ENCODE measurements at places on chromosomes 7 and 10. TPM values are rescaled to one million over a fixed set of nuclear protein-coding genes. Genes with fewer than 3 reads are reported as not detected.
A peak's percentile ranks its signal among the peaks of the same experiment; 100 is the strongest.

DNA sequence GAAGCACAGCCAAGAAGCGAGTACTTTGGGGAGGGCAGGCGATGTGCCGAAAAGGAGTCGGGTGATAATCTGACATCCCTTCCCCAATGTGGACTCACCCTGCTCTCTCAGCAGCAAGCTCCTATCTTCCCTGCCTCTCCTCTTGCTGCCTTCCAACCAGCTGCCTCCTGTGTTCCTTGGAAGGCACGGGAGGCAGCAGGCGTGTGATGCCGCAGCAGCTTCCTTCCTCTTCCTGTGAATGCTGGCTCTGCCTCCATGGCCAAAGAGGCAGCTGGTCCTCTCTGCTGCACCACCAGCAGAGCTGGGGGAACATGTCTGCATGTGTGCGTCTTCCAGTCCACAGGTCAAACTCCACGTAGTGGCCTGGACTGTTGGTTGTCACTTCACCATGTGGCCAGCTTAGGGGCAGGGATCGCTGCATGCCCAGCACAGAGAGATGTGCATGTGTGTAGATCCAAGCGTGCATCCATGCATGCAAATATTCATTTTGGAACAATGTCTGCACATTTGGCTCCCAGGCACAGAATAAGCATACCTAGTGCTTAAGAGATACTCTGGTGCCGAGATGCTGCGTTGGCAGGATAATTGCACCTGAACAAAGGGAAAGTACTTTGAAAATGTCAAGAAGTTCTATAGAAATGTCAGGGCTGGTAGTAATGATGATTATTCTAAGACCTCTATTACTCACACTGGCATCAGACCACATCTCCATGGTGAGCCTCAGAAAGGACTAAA, 499.8 kb downstream of the PLXNA4 start:
- no peak for DNase-seq

DNA sequence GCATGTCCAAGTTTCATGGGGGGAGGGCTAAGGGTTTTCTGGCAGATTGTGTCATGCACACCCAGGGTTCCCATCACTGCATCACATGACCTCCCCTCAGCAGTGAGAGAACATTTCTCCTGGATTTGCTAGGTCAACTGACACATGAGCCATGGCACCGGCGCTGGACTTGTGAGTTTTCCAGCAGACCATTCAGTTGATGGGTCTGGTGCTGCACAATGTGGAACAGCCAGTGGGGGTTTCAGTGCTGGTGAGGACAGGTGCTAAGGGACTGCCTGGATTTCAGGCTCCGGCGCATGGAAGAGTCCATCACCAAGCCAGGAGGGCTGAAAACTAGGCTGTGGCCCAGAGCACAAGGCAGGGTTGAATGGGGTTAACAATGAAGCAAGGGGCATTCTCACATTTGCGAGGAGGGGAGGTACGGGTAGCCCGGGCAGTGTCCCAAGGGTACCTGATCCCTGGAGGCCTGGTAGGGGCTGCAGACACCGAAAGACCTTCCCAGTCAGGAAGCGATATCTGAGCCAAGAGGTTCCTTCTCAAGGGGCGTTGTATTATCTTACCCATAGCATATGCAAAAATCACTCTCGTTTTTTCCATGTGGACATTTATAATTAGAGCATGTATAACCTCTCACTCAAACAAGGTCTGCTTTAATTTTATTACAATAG, 203.0 kb downstream of the TNS3 start:
- DNase-seq, result no peak

GRCh38 chr7:108122181-108122580, 8.0 kb downstream of the LAMB4 start:
- DNase-seq, result no peak

GRCh38 chr7:115600207-115600606, 430.4 kb downstream of the TFEC start:
- no peak for DNase-seq

DNA sequence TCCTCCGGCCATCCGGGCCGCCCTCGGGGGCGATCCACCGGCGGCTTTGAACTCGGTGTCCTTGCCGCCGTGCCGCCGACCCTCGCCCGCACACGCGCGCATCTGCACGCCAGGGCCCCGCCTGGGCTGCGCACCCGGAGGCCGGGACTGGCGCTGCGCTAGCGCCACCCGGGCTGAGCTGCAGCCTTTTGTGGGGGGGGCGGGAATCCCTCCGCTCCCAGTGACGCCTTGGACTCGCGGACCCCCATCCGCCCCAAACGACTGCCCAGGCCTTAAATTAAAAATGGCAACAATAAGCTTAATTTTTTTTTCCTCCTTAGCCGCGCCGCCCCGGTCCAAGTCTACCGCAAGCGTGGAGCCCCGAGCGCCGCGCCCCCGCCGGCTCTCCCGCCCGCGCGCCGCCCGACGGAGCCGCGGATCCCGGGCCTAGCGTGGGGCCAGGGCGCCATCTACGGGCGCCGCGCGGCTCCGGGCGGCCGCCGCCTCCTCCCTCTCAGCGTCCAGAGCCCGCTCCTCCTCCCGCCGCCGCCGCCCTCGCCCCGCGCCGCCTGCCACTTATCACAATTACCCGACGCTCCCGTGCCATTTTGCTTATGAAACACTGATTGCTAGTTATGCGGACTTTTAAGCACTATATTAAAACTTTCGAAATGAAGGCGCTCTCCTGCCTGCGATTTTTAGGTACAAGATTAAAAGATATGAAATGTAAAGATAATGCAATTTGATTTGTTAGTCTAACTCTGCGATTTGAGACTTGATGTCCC, 7.5 kb upstream of the EBF3 start:
- DNase-seq, result peak; percentile 19

DNA sequence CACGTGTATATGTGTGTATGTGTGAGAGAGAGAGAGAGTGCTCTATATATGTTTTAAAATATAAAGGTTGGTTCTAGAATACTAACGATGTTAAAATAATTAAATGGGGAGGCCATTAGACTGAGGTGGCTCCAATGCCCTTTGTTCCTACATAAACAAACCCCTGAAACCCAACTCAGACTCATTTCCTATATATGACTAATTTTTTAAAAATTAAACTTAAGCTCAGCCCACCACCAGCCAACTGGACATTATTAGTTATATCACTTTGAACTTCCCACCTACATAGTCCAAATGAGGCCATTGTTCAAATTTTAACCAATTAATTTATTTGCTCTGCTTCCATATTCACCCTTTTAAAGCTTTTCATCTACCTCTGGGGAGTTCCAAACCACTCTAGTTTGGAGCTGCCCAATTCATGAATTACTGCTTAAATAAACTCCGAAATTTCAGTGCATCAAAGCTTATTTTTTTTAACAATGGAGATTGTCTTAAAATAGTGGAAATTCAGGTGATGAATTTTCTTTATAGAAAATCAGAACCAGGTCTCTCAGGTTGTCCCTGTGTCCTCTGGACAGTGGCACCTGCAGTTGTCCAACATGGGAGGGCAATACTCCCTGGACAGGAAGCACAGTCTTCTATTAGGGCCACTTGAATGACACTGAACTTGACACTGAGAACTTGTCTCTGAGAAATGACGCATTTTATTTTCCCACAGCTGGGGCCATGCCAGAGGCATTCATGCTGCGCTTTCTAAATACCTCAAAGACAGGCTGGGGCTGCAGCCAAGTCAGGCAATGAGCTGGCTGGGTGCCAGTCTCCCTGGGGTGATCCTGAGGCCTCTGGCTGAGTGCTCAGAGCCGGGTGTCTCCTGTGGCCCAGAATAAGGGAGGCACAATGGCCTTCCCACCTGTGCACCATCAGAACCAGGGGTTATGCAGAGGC, 109.5 kb upstream of the TMEM72 start:
- no peak for DNase-seq

- DNase-seq, result no peak
These were observed 45.4 kb downstream of the CNNM1 start for GRCh38 chr10:99374526-99374925.

- DNase-seq, result no peak
These were observed 44.1 kb downstream of the NPY start for GRCh38 chr7:24328050-24328449.

- no peak for DNase-seq
These were observed 18.0 kb upstream of the ARID5B start for GRCh38 chr10:61883371-61884025.

GRCh38 chr10:33783557-33783956, 449.1 kb upstream of the NRP1 start:
- no peak for DNase-seq

DNA sequence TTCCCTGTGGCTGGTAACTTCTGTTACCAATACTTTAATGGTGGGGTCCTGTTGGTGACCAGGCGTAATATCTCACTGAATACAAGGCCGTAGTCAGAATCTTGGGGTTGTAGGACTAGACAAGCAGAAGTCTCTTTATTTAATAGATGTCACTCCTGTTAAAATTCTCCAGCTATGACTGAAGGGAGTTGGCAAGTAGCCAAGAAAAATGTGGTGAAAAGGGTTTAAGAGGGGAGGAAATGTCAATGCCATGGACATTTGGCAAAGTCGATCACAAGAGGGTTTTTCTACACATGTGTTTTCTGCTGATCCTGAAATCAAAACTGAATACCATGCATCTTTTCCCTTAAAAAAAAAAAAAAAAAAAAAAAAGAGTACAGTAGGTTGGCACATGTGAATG, 533.5 kb downstream of the AUTS2 start:
- DNase-seq, result no peak

DNA sequence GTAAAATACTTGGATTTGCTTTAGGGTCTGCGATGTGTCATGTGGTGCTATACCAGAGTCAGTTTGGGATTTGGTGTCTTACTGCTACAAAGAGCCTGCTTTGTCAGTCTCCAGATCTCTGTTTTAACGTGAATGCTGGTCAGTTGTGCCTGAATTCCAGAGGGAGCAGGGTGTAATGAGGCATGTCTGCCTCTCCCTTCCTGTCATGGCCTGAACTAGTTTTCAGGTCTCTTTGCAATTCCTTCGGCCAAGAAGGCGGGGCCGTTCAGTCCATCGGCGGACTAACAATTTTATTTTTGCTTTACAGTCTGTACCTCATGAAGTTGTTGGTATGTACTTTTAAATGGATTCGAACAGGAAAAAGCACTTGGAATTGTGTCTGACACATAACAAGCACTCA, 465.1 kb upstream of the ADARB2 start:
- no peak for DNase-seq

DNA sequence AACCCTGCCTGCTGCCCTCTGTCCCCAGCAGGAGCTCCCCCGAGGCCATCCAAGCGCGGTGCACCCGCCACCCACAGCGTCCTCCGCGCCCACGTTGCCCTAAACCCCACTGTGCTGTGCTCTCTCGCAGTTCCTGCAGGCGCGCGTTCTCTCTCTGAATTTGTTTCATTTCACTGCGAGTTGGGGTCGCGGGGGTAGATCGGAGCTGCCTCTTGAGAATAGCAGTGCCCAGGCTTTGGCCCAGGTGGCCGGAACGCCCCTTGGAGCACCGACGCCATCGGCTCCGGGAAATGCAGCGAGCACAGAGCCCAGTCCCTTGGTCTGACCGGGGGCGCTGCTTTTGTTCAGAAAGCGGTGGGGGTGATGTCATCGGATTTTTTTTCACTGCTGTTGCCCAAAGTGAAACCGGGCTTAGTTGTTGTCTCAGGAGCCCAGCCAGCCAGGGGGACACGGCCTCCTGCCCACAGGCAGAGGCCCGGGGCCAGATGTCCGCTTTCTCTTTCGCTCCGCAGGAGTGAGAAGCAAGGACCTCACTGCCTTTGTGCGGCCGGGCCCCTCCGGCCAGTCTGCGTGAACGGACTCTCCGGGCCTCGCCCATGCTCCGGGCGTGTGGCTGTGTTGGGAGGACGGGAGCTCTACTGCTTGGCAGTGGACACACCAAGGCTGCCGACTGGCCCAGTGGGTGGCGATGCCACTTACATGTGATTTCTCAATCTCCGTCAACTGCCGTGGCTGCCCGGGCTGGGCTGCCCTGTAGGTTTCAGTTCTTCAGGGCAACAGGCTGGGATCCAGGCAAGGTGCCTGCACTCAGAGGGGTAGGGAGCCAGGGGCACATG, 43.1 kb downstream of the FOXK1 start:
- DNase-seq, result peak; percentile 72

DNA sequence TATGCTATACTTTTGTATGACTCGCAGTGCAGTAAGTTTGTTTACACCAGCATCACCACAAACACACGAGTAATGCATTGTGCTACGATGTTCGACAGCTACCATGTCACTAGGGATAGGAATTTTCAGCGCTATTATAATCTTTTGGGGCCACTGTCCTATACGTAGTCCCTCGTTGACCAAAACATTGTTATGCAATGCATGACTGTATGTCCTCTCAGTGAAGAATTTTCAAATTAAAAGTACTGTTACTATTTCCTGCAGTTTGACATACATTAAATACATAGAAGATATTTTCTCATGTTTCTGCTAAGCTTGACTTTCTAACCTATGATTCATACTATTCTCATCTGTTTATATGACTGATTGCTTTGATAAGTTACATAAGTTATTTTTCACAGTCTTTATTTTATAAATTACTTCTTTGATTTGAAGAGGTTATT, 203.6 kb downstream of the VTI1A start:
- no peak for DNase-seq

GRCh38 chr10:2263561-2263960, 526.2 kb upstream of the ADARB2 start:
- no peak for DNase-seq

- no peak for DNase-seq
These were observed 43.1 kb downstream of the BAIAP2L1 start for GRCh38 chr7:98357751-98358161.

GRCh38 chr7:47634273-47634672, 52.4 kb upstream of the TNS3 start:
- DNase-seq, result no peak

- no peak for DNase-seq
These were observed 907.8 kb downstream of the GATA3 start for GRCh38 chr10:8962249-8962648.

- no peak for DNase-seq
These were observed 224.8 kb downstream of the FGFR2 start for GRCh38 chr10:121373411-121373810.

DNA sequence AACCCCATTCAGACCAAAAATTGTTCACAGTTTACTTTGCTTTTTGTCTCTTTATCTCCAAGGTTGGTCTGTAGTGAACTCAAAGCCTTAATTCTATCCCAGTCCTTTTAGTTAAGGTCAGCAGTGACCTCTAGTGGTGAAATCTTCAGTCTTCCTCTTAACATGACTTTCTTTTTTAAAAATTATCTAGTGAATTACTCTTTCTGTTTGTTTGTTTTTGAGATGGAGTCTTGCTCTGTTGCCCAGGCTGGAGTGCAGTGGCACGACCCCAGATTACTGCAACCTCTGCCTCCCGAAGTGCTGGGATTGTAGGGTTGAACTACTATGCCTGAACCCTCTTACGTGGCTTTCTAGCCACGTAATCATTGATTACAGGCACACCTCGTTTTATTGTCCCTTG, 25.0 kb downstream of the ZNF487 start:
- DNase-seq, result peak; percentile 78

GPR26 gene
- not detected for total RNA-seq

C10orf53 gene
- total RNA-seq, result not detected

SUGCT gene
- not detected for total RNA-seq

ACSM6 gene
- not detected for total RNA-seq

CWF19L1 gene
- total RNA-seq, result 38.4 TPM

SLC26A5 gene
- total RNA-seq, result not detected

CCDC3 gene
- total RNA-seq, result 0.10 TPM

H2BK1 gene
- not detected for total RNA-seq

ZNF503 gene
- total RNA-seq, result 0.07 TPM

MYH16 gene
- not detected for total RNA-seq

SDK1 gene
- total RNA-seq, result 0.10 TPM

ANKRD22 gene
- 0.17 TPM for total RNA-seq

NRP1 gene
- total RNA-seq, result 0.40 TPM
